ENCODE measurements at places on chromosomes 6 and 20. TPM values are rescaled to one million over a fixed set of nuclear protein-coding genes. Genes with fewer than 3 reads are reported as not detected.

DNA sequence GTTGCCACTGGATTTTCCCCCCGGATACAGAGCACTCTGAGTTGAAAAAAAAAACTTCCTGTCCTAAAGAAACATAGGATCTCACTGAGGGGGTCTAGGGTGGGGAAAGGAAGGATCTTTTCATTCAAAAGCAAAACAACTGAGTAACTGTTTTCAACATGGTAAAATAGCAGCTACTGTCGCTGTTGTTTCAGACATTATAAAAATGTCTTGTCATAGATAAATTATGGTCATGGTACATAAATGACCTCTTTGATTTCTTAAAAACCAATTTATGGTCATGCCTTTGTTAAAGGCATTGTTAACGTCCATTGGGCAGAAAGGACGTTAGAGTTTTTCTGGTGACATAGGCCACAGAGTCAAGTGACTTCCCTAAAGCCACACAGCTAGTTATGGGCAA lies 180.4 kb upstream of the DTNBP1 start:
- no peak for DNase-seq

DNA sequence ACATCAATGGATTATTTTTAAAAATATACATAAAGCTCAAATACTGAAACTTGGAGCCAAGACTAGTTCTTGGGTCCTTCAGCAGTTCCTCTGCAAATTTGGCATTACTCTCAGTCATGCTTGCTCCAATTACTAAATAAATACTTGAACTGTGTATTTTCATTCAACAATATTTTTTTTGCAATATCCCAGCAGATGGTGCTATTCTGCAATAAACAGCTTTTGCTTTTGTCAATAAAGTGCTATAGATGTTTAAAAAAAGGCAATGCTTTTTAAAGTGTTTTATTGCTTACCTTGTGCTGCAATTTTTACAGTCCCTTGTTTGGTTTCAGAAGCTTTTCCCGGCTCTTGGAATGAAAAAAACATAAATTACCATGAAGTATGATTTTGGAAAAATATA lies 243.4 kb downstream of the TRDN start:
- no peak for DNase-seq

DNA sequence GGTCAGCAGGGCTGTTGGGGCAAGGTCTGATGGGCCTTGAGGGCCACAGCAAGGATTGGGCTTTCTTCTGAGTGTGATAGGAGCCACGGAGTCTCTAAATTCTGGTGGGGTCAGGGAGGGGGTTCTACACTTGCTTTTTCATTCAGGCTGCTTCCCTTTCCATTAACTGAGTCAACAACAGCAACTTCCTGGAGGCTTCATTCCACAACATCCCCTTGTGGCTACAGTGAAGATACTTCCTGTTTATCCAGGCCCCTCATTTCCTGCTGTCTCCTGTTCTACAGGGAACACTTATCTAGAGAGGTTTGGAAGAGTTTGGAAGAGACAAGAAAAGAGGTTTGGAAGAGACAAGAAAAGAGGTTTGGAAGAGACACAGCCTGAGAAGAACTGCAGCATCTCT lies 144.8 kb upstream of the ENPP5 start:
- no peak for DNase-seq

DNA sequence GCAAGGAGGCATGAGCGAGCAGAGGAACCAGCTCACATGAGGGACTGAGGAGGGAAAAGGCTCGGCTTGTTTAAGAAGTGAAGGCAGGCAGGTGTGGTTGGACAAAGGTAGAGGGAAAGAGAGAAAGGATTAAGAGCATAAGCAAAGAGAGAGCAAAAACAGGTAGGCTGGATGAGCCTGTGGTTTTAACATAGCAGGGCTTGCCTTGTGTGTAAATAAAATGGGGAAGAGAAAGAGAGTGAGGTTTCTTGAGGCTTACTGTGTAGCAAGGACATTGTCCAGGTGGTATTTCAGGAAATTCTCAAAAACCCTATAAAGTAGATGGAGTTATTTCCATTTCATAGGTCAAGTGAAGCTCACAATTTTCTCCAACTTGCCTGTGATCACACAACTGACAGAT lies 93.9 kb upstream of the HDAC2 start:
- DNase-seq, result no peak

DNA sequence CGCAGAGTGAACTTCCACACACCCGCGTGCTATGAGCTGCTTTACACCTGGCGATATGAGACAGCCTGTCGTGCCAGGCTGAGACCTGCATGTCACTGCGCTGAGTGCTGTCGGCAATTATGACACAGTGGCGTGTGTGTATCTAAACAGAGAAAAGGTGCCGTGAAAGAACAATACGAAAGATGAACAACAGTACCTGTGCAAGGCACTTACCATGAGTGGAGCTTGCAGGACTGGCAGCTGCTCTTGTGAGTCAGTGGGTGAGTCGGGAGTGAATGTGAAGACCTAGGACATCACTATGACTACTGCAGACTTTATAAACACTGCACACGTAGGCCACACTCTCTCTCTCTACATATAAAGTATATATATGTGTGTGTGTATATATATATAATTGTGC lies 68.5 kb upstream of the DUSP22 start:
- no peak for DNase-seq

GRCh38 chr6:24990944-24991809 lies 55.4 kb upstream of the RIPOR2 start:
- DNase-seq, result no peak

GRCh38 chr6:2221726-2222274 lies 23.6 kb downstream of the GMDS start:
- peak; percentile 27 for DNase-seq

DNA sequence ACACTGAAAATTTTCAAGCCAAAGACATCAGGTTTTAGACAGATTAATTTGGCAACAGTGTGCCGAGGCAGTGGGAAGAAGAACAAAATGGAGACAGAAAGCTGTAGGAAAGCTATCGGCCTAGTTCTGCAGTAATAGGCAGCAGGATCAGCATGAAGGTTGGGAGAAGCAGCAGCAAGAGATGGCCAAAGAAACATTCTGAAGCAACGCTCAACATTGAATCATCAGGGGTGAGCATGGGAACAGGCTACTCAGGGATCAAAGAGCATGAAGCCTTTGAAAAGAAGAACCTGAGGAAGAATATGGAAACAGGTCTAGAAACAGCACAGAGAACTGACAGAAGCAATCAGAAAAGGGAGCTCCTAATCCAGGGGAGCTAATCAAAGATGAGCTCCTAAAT lies 7.1 kb upstream of the DST start:
- DNase-seq, result peak; percentile 57

GRCh38 chr20:52847029-52847660 lies 125.0 kb upstream of the TSHZ2 start:
- no peak for DNase-seq

DNA sequence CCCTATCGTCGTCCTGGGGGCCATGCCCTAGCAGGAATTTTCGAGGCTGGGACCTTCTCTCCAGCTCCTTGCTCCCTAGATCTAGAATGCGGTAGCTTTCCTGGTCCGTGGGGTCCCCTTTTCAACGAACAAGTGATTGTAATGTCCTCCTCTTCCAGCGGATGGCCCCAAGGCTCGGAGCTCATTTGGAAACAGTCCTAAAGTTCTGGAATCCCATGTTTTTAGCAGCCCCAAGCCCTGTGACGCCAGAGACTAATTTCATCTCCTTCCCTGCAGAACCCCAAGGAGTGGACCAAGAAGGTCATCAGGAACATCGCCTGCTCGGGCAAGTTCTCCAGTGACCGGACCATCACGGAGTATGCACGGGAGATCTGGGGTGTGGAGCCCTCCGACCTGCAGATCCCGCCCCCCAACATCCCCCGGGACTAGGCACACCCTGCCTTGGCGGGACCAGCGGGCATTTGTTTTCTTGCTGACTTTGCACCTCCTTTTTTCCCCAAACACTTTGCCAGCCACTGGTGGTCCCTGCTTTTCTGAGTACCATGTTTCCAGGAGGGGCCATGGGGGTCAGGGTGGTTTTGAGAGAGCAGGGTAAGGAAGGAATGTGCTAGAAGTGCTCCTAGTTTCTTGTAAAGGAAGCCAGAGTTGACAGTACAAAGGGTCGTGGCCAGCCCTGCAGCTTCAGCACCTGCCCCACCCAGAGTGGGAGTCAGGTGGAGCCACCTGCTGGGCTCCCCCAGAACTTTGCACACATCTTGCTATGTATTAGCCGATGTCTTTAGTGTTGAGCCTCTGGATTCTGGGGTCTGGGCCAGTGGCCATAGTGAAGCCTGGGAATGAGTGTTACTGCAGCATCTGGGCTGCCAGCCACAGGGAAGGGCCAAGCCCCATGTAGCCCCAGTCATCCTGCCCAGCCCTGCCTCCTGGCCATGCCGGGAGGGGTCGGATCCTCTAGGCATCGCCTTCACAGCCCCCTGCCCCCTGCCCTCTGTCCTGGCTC lies 48.5 kb downstream of the PYGB start:
- DNase-seq, result no peak

DNA sequence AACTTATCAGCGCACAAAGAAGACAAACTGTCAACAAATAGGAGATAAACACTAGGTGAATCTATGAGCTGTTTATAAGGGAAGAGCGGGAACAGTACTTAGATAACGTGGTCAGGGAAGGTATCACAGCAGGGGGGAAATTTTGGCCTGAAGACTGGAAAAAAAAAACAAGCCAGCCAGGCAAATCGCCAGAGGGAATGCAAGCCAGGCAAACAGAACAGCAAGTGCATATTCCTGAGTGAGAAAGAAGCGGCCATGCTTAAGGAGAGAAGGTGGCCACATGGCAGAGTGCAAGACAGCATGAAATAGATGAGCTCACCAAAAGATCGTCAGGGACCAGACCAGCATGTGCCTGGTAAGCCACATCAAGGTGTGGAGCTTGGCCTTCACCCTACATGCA lies 466.5 kb upstream of the ARID1B start:
- DNase-seq, result no peak

GRCh38 chr6:77857421-77857820 lies 204.6 kb downstream of the MEI4 start:
- DNase-seq, result no peak

GRCh38 chr6:149024361-149024760 lies 277.5 kb downstream of the UST start:
- no peak for DNase-seq

- peak; percentile 63 for DNase-seq
These were observed 6.9 kb upstream of the ZBTB12 start for GRCh38 chr6:31908791-31909190.

GRCh38 chr20:8155812-8156211 lies 23.7 kb downstream of the PLCB1 start:
- no peak for DNase-seq

DNA sequence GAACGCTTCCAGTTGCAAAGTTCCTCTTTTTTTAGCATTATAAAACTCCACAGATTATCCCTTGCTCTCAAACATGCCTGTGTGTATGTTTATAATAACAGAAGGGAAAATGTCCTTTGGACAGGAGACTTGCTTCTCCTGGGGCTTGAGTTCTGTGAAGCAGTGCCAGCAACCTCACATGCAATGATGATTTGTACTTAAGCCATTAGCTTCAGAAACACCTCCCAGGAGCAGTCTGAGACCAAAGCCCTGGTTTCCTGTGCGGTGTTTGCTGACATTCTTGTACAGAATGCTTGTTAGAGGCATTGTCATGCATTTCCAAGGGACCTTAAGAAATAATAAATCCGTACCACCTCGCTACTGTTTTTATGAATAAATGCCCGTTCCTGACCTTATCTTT lies 752.8 kb downstream of the CBLN4 start:
- DNase-seq, result no peak

DNA sequence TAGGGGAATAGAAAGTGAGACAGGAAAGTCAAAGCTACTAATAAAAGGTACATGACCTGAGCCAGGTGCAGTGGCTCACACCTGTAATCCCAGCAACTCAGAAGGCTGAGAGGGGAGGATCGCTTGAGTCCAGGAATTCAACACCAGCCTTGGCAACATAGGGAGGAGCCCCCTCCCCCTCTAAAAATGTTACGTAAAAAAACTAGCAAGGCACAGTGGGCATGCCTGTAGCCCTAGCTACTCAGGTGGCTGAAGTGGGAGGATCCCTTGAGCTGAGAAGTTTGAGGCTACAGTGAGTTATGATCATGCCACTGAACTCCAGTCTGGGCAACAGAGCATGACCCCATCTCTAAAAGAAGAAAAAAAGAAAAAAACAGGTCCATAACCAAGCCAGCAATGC lies 186.1 kb upstream of the RIN2 start:
- DNase-seq, result no peak

GRCh38 chr20:2799271-2799670 lies 1.2 kb downstream of the CPXM1 start:
- no peak for DNase-seq

GRCh38 chr6:20220359-20220758 lies 8.1 kb upstream of the MBOAT1 start:
- no peak for DNase-seq

DNA sequence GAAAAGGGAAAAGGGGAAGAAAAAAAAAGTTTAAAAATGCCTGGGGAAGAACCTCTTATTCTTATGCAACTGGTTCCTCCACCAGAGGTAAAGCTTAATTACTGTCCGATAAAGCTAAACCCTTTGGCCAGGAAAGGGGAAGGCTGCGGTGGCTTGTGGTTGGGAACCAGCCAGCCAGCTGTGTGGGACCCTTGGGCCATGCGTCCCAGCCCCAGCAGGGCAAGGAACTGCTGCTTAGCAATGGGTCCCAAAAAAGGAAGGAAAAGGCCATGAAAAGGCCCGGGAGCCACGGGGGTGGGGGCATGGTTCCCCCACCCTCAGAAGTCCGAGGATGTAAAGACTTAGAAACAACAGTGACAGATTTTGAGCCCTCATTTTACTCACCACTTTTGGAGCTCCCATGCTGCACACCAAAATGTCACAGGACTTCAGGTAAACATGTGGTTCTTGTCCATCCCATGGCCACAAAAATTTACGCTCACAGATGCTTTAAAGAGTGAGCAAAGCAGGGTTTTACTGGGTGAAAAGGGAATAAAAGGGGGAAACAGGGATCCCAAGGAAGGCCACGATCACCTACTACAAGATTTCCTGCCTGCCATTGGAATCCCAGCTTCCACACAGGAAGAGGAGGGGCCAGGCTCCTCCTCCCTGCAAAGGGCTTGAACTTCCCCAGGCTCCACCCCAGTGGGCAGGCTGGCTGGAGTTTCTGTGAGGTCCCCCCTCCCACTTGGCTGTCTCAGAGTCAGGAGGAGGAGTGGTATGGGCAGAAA lies 1234.7 kb upstream of the GJE1 start:
- DNase-seq, result no peak

- DNase-seq, result no peak
These were observed 84.8 kb downstream of the FOXF2 start for GRCh38 chr6:1474205-1474604.

The TNXB gene
- total RNA-seq, result 4.8 TPM

The ZDHHC14 gene
- 2.6 TPM for total RNA-seq

The SMLR1 gene
- not detected for total RNA-seq

The RCAN2 gene
- 1.9 TPM for total RNA-seq

The IRAK1BP1 gene
- 4.2 TPM for total RNA-seq

The RBM39 gene
- 279 TPM for total RNA-seq

The COQ3 gene
- total RNA-seq, result 9.1 TPM

The MYL9 gene
- 195 TPM for total RNA-seq

The OOEP gene
- under 0.01 TPM for total RNA-seq

Measured in fibroblast of villous mesenchyme (primary cell).